T-helper 9 cell (primary cell): ENCODE measurements at places on chromosomes 1 and 21.

DNA sequence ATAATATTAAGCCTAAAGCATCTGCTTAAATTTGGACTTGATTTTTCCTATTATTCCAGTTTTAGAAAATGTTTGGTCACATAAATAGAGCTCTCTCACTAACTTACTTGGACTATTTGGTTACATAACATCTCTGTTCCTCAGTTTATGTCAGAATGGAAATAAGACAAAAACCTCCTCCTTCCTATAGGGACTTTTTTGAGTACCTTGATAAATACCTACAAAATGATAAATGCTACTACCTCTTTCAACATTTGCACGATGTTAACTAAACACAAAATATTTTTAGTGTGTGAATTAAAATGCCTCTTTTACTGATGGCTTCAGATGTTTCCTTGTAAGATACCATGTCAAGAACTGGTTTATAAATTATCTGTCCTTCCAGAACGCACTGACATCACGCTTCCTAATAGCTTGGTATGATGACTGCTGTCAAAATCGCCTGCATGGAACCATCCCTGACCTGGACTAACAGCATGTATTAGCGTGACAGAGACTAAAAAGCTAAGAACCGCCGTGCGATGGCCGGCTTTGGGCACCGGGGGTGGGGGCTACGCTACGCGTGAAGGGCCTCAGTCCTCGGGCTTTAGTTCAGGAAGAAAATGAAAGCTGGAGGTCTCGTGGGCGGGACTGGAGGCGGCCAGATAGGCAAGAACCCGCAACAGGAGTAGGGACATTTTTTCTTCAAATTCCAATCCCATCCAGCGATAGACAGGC lies 133.2 kb upstream of the BARHL2 start:
- DNase-seq: no peak

DNA sequence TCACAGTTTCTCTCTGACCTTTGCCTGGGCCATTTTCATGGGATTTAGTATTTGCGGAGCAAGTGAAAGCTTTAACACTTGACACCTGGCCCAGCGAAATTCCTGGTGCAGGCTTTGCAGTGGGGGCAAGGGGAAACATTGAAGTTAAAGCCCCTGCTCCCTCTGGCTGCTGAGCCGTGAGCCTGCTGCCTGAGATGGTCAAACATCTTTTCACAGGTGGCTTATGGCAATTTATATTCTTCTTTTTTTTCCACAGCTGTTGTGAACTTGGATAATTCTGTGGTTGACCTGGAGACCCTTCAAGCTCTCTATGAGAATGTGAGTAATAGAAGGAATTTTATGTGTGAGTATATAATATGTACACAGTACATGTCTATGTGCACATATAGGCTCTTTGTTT lies 202.9 kb downstream of the FMN2 start:
- DNase-seq: no peak

DNA sequence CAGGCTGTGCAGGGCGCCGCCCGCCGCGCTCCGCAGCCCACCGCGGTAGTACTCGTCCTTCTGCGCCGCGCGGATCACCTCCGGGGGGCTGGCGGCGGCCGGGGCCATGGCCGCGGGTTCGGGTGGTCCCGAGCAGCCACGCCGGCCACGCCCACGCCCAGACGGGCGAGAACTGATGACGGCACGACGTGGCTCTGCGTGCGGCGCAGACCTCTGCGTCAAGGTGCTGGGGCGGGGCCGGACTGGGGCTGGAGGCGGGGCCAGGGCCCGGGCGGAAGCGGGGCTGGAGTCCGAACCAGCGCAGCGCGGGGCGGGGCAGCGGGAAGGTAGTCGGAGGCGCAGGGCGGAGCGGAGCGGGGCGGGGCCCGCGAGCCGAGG lies at the start of gene PEX10:
Gene PEX10, minus strand, starts transcription at position 170 of the 378 bp plus-strand sequence. Its CDS starts 62 bp downstream, at position 108.
- peak; percentile 98 for DNase-seq

GRCh38 chr1:154972517-154973343 lies 1.8 kb upstream of the CKS1B start:
- DNase-seq: no peak

DNA sequence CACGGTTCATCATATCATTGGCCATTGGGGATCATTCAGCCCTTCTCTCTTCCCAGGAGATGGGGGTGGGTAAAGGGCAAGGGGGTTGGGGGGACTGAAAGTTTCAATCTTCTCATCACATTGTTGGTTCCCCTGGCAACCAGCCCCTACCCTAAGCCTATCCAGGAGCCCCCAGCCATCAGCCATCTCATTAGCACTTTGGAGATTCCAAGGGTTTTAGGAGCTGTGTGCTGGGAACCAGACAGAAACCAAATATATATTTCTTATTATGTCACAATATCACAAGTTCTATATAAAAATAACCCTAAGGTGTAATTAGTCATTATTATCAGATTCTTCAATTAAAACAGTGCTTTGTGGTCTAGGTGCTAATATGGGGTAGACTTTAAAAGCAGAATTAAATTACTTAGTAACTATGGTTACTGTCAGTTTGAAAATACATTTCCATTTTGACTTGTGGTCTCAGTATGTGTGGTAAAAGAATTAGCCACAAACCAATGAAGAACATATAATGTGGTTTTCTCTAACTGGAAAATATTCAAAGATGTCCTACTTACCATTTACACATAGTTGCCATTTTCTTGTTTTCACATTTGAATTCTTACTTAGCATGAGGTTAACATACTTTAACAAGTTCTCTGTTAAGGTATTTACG lies 28.1 kb downstream of the IL23R start:
- DNase-seq: no peak

GRCh38 chr1:6517435-6517851 lies 26.0 kb upstream of the PLEKHG5 start:
- no peak for DNase-seq
